Stimulated activated CD4-positive, alpha-beta T cell treated with anti-CD3 and anti-CD28 coated beads, Interleukin-1b, Interleukin-23, amount 100 ng/mL, for 1 hour (primary cell): ENCODE measurements at places on chromosomes 5 and 9.

GRCh38 chr9:130665431-130666392 lies 1.3 kb downstream of the PRDM12 start:
- DNase-seq, result no peak

GRCh38 chr5:2047341-2047927 lies 164.7 kb upstream of the IRX4 start:
- DNase-seq, result no peak

GRCh38 chr9:120117081-120117480 lies 462.9 kb downstream of the CDK5RAP2 start:
- DNase-seq, result no peak

DNA sequence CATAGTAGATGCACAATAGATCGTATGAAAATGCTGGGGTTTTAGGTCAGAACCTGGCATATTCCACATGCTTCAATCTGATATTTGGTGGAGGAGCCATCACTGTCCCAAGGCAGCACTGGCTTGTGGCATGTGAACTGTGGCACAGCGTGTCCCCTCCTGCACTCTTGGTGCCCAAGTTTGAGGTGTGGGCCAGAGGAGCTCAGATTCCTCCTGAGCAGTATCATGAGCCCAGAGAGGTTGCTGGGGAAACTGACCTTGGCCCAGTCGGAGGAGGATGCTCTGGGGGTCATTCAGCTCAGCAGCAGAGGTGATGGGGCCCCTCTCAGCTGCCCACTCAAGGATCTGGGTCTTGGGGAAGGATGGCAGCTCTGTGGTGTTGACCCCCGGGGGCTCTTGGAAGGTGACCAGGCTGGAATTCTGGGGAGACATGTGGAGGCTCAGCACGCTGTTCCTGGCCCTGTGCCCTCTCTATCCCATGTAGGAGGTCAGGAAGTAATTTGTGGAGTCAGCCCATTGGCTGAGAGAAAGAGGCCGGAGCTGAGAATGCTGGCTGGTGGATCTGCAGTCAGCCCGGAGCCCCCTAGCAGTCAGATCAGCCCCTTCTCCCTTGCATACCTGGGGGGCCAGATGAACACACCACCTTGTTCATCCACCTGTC lies 23.7 kb downstream of the FPGS start:
- no peak for DNase-seq

DNA sequence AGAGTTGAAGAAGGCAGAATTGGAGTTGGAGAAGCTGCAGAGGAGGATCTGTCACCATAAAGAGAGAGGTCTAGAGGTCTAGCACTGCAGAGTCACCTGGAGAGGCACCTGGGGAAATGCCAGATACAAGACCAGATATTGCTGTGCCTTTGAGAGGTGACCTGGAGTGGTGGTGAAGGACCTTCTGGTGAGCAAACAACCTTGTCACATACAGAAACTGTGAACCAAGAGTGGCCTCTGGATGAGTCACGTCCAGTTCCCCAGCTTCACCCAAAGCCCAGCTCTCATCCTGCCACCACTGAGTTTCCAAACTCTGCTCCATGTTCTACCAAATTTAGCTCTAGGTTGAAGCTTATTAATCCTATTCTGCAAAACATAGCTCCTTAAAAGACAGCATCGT lies 131.1 kb upstream of the FBXL7 start:
- no peak for DNase-seq

- DNase-seq, result no peak
Measured at GRCh38 chr9:37974506-37975173, 70.7 kb upstream of the SLC25A51 start.

- DNase-seq, result no peak
Measured at GRCh38 chr5:11650936-11651335, 253.3 kb downstream of the CTNND2 start.

DNA sequence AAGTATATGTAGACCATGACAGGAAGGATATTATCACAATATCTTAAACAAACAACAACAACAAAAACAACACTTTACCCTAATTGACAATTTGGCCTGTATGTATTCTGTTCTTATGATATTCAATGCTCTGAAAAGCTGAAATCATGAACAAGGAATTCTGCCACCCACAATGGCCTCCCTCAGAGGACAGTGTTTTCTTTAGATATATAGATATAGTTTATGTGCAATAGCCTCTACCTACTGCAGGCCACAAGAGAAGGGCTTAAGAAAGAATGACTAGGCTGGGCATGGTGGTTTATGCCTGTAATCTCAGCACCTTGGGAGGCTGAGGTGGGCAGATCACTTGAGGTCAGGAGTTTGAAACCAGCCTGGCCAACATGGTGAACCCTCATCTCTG lies 104.8 kb downstream of the STARD4 start:
- DNase-seq, result no peak

DNA sequence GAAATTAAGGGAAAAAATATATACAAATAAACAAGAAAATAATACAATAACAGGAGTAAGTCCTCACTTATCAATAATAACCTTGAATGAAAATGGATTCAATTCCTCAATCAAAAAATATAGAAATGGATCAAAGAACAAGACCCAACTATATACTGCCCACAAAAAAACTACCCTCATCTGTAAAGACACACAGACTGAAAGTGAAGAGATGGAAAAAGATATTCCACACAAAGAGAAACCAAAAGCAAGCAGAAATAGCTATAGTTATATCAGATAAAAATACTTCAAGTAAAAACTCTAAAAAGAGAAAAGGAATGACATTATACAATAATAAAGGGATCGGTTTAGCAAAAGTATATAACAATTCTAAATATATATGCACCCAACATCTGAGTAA lies 66.5 kb downstream of the KIAA0825 start:
- no peak for DNase-seq

DNA sequence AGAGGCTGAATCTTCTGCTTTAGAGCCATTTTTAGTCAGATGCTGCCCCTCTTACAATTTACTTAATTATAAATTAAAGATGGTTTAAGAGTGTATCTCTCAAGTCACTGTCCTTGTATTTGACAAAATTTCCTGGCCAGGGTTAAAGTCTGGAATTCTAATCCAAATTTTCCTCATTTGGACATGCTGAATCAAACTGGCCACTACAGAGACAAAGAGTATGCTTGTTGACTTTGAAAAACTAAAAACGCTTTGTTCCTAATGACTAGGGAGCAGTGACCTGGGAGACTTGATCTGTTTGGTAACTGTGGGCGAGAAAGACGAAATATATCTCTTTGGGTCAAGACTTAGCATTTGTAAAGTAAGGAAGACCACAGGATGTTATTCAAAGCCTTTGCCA lies 303.2 kb downstream of the ZSWIM6 start:
- DNase-seq, result no peak

GRCh38 chr9:121901616-121902015 lies 191.5 kb downstream of the TTLL11 start:
- DNase-seq, result no peak

- no peak for DNase-seq
Measured at GRCh38 chr5:44951371-44951770, 142.6 kb downstream of the MRPS30 start.

DNA sequence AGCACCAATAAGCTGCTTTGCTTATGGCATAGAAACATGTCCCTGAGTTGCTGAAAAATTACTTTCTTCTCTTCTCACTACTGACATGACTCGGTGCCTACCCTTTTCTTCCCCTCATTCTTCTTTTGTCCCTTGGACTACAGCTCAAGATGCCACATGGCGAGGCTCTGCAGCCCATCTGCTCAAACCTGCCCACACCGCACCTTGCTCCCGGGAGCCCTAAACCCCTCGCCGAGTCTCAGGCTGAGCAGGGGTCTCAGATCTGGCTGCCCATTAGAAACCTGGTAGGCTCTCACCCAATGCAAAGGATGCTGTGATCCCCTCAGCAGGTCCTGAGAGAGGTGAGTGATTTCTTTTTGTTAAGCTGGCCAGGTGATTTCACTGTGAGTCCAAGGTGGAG lies 251.7 kb upstream of the IRX1 start:
- DNase-seq, result no peak

GRCh38 chr5:7850395-7851239 lies at the start of gene CFAP90:
CFAP90 (minus strand) TSS chr5:7851133; CDS start chr5:7851021, 112 bp downstream.
- no peak for DNase-seq
